IPS DF 6.9 (cell line): ENCODE measurements at places on chromosomes 6 and 20.

- DNase-seq: no peak
Measured at GRCh38 chr20:53561505-53561904, 32.1 kb downstream of the ZNF217 start.

GRCh38 chr6:121485359-121485811 is 49.9 kb downstream of the GJA1 start:
- DNase-seq: no peak

DNA sequence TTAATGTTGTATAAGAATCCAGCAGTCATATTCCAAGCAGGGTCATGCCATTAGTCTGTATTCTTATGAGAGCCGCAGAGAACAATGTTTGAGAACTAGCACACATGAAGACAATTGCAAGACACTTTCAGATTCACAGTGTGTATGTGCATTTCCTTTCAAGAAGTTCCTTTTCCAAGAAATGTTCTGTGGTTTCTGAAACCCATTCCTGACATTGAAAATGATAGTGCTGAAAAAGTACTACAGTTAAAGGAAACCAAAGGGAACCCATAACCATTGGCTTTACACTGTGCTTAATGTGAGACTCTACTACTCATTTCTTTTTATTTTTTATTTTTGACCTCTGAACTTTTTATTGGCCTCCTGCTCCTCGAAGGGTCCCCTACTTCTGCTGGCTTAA is 4.2 kb upstream of the CALHM6 start:
- DNase-seq: no peak

- DNase-seq: peak; percentile 18
Measured at GRCh38 chr6:6293317-6293716, 27.1 kb downstream of the F13A1 start.

DNA sequence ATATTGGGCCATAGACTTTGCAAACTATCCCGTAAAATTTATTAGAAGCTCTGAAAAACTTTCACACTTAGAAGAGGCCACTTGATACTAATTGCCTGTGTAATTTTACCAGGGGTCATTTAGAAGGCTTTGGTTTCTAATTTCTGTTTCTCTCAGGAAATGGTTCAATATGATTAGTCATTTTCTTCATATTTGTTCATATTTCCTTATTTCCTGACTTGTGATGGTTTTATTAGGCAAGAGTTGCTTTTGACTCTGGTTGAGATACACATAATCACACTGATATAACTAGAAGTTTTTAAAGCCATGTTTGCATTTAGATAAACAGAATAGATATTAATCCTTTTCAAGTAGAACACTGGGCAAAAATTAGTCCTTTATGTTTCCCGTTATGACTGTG is 11.8 kb upstream of the HBS1L start:
- no peak for DNase-seq

GRCh38 chr6:37731371-37731770 is 33.7 kb upstream of the MDGA1 start:
- no peak for DNase-seq

DNA sequence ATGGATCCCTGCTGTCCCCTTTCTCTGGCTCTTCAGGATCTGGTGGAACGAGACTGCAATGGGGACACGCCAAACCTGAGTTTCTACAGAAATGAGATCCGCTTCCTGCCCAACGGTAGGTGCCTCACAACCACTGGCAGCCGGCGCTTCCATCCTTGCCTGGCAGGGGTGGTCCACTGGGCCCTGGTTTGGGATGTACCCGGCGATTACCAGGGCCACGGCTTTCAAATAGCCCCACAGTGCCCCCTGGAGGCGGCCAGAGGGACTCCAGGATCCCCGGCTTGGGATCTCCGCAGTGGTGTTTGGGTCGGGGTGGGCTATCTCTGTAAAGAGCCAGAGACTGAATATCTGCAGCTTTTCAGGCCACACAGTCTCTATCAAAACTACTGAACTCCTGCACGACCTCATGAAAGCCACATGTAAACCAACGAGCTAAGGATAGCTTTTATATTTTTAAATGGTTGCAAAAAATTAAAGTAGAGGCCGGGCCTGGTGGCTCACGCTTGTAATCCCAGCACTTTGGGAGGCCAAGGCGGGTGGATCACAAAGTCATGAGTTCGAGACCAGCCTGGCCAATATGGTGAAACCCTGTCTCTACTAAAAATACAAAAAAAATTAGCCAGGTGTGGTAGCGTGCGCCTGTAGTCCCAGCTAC is 3.7 kb downstream of the OGFR start:
- no peak for DNase-seq

DNA sequence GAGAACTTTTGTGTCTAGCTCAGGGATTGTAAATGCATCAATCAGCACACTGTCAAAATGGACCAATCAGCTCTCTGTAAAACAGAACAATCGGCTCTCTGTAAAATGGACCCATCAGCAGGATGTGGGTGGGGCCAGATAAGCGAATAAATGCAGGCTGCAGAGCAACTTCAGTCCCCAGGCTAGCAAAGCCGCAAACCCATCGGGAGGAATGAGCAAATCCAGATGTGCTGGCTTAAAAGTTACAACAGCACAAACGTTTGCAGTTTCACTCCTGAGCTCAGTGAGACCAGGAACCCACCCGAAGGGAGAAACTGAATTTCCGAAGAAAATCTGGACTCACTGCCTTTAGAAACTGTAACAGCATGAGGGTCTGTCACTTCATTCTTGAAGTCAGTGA is 21.9 kb upstream of the MBOAT1 start:
- no peak for DNase-seq

DNA sequence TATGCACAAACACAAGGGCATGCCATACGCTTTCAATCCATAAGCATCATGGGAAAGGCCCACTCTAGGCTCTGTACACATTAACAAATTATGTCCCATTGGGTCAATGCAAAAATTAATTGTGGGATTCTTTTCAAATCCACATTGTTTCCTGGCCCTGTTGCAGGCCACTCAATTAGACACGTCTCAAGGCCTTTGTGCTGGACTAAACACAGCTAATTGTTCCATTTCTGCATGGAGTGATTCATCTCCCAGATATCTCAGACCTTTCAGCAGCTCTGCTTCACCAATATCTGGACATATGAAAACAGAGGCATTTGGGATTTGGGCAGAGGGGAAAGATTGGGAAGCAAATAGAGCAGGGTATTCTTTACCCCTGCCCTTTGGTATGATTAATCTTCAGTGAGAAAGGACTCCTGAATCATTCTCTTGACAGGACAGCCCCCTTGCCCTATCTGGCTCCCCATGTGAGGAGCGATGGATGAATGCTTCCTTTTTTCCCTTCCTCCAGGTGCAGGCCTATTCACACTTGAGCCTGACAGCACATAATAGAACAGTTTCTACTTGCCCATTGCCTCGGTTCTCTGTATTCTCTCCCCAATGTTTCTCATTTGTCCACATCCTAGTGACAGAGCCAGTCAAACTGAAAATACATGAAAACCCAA is 547.6 kb downstream of the HAO1 start:
- DNase-seq: no peak

DNA sequence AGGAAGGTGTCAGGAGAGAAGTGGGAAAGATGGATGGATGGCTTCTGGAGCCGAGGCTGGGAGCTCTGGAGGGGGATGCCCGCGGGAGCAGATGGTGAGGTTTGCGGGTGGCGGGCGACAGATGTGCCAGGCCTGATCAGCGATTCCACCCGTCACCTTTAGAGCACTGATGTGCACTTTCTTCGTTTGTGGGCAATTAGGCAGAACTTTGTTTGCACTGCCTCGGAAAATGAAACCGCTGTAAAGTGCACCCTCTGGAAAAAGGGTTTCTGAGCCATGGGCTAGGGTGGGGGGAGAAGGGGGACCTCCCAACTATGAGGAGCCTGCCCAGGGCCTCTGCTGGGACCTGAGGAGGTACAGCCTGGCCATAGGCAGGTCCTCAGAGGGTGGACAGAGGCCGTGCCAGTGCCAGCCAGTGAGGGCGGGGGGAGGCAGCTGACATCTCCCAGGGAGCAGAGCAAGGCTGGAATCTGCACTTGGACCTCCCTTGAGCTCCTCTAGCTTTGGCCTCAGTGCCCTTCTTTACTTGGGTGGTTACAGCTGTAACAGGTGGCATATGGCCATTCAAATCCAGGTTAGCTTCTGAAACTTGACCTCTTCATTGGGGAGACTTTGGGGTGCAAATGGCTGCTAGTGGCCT is 58.7 kb downstream of the CD40 start:
- DNase-seq: no peak

DNA sequence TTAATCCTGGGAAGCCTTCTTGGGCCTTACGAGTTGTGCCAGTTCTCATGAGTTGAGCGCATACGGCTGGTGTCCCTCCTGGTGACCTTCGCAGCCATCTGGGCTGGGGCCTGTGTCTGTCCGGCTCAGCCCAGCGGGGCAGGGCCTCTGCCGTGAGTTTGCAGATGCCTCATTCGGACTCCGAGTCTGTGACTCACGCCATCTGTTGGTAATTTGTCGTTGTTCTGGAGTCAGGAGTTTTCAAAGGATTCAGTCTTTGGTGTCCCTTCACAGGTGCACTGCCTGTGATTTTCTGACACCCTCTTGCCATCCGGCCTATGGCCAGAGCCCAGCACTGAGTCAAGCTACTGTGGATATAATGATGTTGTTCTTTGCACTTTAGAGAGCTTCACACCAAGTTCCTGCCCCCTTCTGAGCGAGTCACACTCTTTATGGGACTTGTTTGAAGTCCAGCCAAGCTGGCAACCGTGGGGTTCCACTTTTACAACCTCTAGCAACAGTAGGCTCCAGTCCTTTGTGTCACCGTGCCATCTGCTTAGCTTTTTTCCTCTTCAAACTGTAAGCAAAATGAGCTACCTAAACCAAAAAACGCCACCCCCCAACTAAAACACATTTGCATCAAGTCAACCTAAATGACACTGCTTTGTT is 175.6 kb downstream of the AIG1 start:
- no peak for DNase-seq

- DNase-seq: no peak
Measured at GRCh38 chr6:43275801-43276576, 22.1 kb upstream of the SLC22A7 start.

DNA sequence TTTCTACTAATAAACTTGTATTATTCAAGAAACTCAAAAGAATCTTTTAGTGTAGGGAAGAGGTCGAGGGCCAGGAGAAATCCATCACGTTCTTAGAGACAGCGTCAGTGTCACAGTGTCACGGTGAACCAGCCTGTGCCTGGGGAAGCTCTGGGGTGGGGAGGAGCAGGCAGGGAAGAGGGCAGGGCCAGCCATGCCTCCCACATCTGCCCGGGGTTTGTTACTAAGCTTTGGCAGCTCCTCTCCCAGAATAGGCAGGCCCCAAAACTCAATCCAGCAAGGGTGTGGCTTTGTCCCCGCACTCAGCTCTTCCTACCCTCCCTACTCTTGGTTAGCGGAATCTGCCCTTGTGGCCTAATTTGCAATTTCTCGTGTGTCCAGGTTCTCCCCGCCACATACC is 72.9 kb downstream of the TCP11 start:
- DNase-seq: no peak

GRCh38 chr6:117907601-117908245 is 659 bp downstream of the SLC35F1 start:
- DNase-seq: no peak

GRCh38 chr20:47540443-47541354 is 39.0 kb downstream of the NCOA3 start:
- DNase-seq: no peak

- no peak for DNase-seq
Measured at GRCh38 chr6:163826629-163827028, 412.1 kb downstream of the QKI start.
